ENCODE measurements at places on chromosomes 7 and 10. TPM values are rescaled to one million over a fixed set of nuclear protein-coding genes. Genes with fewer than 3 reads are reported as not detected.

GRCh38 chr7:31258391-31258790 is 82.1 kb downstream of the NEUROD6 start:
- no peak for DNase-seq

- peak; percentile 42 for DNase-seq
Measured at GRCh38 chr7:92584953-92585352, 5.2 kb downstream of the FAM133B start.

DNA sequence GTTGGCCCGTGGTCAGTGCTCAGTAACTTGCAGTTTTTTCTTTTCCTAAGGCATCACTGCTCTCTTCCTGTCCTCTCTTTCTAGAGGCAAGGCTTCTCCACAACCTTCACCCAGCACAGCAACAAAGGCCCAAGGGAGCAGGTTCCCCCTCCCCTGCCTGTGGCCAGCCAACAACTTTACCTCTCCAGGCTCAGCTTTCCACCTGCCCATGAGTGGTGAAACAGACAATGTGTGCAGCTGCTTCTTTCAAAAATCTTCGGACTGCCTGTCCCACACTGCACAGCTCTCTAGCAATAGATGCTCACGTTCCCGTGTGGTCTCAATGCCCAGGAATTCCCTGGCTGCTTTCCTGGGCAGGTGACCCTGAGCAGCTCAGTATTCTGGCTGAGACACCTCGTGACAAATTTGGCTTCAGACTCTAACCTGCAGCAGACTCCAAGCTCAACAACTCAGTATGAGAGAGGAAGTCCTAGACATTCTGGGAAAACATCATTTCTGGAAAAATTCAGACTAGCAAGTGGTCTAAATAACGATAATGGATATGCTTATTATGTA is 28.9 kb upstream of the TMEM72 start:
- no peak for DNase-seq

DNA sequence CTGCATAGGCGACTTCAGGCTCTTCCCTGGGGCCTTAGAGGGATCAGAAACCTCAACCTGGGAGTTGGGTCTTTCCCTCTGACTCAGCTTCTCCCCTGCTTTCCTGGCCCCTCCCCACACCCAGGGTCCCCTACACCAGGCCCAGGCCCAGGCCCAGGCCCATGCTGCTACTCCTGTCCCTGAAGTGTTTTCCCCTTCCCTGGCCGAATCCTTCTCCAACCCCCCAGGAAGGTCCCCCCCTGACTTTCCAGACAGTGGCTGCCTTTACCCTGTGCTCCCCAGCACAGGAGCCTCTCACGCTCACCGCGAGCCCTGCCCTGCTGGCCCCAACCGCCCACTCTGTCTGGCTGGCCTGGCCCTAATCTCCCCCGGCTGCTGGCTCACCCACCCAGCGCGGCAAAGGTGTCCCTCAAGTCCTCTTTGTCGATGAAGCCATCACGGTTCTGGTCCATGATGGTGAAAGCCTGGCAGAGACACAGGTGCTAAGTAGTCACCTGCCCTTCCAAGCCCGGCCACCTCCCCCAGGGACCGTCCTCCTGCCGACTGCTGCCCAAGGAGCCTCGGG is 6.4 kb downstream of the MYL10 start:
- no peak for DNase-seq

CPVL gene
- total RNA-seq, result 18.2 TPM

DOCK1 gene
- 108 TPM for total RNA-seq
